ENCODE measurements at places on chromosomes 3 and 15. TPM values are rescaled to one million over a fixed set of nuclear protein-coding genes. Genes with fewer than 3 reads are reported as not detected.

OR5K2 gene
- total RNA-seq = not detected

C3orf80 gene
- total RNA-seq = 0.13 TPM

SPATA12 gene
- not detected for total RNA-seq

- H3K36me3 ChIP-seq = no peaks in the 10 kb centered on the region
- H3K4me3 ChIP-seq = peak overlapping the region; percentile 59
- no peaks in the 10 kb centered on the region for H3K27me3 ChIP-seq
- H3K4me1 ChIP-seq = peaks cover 52% of the 10 kb centered on the region
- peak; percentile 61 for DNase-seq
- peak overlapping the region; percentile 46 for H3K27ac ChIP-seq
These were observed 19.6 kb downstream of the VGLL4 start for GRCh38 chr3:11624161-11624560.

- DNase-seq = no peak
- H3K27ac ChIP-seq = no peak overlapping the region
- no peaks in the 10 kb centered on the region for H3K36me3 ChIP-seq
- no peaks in the 10 kb centered on the region for H3K27me3 ChIP-seq
These were observed 70.8 kb upstream of the ZBTB20 start for GRCh38 chr3:115217678-115218451.

DNA sequence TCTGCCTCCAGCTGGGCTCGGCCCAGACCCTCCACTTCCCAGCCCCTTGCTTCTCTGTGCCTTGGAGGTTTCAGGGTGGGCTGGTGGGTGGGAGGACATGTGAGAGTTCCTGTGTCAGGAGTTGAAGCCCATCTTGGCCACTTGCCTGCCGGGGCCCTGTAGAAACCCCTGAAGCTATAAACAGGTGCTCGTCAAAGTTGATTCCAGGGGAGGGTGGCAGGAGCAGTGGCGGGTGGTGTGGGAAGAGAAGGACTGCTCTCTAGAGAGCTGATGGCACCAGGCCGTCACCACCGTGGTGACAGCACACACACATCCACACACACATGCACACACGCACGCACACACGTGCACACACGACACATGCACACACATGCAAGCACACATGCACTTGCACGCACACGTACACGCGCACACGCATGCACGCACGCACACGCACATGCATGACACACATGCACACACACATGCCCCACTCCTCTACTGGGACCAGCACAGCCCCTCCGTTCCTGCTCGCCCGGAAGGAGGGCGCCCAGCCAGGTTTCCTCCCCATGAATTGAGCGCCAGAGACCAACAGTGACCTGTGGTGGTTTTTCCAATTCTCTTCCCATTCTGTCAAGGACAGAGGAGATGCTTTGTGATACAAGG is 56.3 kb upstream of the CGNL1 start:
- no peaks in the 10 kb centered on the region for H3K36me3 ChIP-seq
- no peak for DNase-seq
- no peak overlapping the region for H3K4me3 ChIP-seq
- no peaks in the 10 kb centered on the region for H3K4me1 ChIP-seq

Data from T-cell (primary cell).